Dermis blood vessel endothelial cell (primary cell): ENCODE measurements at places on chromosomes 6 and 20.

DNA sequence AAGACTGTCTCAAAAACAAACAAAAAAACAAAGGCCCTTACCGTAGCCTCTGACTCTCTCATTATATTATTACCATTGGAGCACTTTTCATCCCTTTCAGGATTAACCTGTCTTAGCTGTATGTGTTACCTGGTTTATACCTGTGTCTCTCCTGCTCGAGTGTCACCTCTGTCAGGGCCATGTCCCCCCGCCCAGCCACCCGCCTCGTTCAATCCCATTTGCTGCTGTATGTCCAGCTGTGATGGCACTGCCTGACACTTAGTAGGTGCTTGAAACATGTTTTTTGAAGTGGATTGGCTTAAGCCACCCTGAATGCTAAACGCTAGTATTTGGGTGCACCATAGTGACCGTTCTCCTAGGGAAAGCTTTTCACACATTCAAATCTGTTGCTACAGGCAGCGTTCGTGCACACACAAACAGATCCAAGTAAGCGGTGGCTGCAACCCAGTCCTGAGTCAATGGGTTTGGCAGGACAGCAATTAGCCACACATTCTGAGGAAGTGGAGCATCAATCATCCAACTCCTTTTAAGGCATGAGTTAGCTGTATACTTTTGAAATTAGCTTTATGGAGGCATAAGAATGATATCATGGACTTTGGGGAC lies 98.9 kb upstream of the ZNF217 start:
- peak; percentile 32 for DNase-seq

- no peak for DNase-seq
Observed at GRCh38 chr20:32127347-32127746, 17.8 kb downstream of the TM9SF4 start.

DNA sequence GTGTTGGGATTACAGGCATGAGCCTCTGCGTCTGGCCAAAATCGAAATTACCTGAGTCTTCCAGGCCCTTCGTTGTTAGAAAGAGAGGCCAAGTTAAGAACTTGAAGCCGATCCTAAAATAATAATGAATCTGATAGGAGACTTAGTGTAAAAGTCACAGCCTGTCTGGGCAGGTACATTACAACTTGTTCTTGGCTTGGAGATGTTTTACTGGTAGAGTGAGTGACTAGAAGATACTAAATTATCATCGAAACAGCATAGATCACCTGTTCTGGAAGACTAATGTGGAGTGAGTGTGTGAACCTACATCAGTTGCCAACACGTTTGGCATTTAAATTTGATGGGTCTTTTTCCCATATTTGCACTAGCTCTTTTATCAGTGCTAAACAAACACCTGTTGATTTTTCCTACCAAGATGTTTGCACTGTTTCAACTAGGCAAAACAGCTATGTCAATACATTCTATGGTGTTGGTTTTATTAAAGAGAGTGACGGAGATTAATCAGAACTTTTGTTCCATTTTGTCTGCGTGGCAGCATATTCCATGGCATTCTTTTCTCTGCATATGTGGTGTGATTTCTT lies 4.6 kb upstream of the TMEM217 start:
- DNase-seq: no peak

DNA sequence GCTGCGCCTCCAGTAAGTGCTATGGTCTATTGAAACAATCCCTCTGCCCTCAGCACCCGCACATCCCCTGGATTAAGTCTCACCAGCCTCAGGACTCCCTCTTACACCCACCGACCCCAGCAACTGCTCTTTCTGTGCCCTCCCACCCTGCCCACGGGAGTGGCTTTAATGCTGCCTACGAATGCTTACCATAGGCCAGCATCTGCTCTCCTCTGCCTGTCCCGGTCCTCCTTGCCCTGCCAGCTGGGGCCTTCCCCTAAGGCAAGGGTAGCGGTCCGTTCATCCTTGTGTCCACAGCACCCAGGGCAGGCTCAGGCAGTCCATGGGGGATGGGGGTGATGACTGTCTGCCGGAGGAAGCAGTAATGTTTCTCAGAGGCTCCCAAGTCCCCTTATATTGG lies 4.1 kb downstream of the EBF4 start:
- DNase-seq: no peak

GRCh38 chr6:119313937-119314884 lies 35.4 kb downstream of the MAN1A1 start:
- DNase-seq: no peak

DNA sequence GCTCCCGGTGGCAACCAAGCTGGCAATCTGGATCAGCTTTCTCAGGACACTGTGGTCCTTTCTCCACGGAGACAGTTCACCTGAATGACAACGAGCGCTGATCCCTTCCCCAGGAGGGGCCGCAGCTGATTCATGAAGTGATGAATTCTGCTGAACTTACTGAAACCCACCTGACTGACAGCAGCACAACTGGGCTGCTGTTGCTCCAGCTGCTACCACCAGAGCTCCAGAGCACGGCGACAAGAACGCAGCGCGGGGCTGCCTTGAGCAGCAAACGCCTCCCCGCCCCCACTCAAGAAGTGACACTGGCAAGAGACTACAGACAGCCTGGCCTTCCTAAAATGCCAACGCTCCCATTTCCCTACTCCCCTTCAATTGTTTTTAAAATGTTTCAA lies 10.0 kb downstream of the PXDC1 start:
- DNase-seq: peak; percentile 20

DNA sequence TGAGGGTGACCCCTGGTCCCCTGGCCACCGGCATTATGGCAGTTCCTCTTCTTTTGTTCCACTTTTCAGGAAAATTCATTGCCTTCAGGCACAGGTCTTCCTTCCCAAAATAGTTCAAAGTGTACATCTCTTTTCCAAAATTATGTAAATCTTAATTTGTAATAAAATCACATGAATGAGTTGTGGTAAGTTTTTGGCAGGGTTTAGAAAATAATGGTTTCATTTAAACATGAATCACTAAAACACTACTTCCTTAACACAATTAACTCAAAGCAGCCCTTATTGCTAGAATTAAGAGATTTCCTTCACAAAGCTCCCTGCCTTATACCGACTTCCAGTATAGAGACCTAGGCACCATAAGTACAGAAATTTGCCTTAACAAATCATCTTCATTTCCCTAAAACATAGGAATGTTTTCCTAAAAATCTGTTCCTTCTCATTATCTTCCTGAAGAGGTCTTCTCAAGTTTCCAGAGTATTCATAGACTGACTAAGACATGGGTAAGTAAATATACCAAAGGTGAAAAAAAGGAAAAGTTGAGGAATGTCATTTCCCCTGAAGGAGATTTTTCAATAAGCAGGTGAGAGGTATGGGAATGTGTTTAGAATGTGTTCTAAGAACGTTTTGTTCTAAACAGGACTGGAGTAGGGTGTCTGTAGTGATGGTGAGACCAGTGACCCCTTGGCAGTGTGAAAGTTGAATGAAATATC lies 148.2 kb upstream of the CITED2 start:
- no peak for DNase-seq

- no peak for DNase-seq
Observed at GRCh38 chr6:68711386-68712000, 76.4 kb downstream of the ADGRB3 start.

DNA sequence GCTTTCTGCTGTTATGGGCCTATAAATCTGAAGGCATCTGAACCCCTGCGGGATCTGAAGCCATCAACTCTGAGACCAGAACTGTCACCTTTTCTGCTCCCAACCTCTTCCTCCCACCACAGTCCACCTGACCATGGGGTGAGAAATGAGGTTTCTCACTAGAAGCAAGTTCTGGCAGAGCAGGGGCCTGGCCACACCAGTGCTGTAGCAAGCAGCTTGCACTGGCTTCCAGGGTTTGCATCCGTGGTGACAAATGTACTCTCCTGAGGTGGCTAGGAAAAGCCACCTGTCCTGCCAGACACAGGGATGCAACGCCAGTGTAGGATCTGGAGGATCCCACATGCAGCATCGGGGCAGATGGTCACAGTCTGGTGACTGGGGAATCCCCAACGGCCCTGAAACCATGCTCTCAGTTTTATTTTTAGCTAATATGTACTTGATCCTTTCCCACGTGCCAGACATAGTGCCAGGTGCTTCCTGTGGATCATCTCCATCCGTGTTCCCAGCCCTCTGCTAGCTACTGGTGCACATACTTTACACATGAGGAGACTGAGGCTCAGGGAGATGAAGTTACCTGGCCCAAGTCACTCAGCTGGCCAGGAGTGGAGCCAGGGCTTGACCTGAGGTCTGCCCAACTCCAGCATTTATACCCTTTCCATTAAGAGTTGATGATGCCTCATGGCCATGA lies 122.1 kb upstream of the SPACA1 start:
- peak; percentile 66 for DNase-seq

DNA sequence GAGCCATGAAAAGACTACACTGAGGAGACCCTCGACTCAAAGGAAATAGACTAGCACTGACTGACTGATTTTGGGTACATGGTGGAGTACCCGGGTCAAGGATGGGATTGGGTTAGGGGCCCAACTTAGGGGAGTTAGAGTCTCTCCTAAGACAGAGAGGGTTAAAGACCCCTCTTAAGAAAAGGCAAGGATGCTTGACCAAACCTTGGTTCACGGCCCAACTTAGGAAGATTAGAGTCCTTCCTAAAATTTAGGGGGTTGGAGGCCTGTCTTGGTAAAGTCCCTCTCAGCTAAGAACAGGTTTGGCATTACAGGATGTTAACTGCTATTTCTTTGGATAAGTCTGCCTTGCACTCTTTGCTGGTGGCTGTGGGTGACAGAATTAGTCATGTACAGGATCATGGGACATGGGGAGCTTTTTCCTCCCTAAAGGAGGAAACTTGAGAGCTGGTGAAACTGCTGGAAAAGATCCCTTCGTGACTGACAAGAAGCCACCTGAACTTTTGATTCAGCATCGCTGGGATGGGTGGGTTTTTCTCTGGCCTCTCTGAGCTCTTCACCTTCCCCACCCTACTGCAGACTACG lies 12.3 kb upstream of the SLC22A16 start:
- DNase-seq: no peak

- no peak for DNase-seq
Observed at GRCh38 chr6:11852061-11852651, 73.6 kb upstream of the ADTRP start.

DNA sequence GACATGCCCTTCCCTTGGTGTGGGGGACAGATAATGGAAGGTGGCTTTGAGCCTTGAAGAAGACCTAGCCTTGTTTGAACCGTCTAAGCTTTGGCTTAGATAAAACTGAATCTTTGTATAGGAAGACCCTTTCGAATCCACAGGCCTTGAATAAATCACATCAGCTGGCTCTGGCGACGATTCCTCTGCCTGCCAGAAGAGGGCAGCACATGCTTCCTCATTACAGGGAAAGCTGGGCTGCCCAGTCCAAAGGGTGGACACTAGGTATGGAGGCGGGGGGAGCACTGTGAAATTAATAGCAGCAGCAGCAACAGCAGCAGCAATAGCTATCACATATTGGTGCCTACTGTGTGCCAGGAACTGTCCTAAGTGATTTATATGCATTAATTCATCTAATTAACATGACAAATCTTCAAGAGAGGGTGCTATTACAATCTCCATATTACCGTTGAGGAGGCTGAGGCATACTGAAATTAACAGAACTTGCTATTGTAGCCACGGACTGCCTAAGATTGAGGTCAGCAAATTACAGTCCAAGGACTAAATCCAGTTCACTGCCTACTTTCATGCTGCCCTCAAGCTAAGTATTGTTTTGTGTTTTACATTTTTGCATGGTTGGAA lies 85.1 kb downstream of the CLIC5 start:
- peak; percentile 82 for DNase-seq

DNA sequence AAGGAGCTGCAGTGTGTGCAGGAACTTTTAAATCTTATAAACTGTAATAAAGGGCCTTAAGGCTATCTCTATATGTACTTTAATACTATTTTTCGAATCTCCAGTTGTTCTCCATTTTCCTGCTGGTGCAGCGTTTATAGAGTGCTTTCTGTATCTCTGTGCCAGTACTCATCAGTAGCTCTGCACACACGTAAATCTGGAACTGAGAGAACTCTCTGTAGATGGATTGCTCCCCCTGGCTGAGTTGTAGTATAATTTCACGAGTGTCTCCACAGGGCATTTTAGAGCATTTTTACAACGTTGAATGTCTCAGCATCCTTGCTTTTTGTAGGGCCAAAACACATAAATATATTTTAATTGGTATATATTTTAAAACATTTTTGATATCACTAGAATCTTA lies 256.5 kb downstream of the TRDN start:
- DNase-seq: no peak

GRCh38 chr6:42140032-42140431 lies 2.4 kb downstream of the C6orf132 start:
- DNase-seq: no peak

DNA sequence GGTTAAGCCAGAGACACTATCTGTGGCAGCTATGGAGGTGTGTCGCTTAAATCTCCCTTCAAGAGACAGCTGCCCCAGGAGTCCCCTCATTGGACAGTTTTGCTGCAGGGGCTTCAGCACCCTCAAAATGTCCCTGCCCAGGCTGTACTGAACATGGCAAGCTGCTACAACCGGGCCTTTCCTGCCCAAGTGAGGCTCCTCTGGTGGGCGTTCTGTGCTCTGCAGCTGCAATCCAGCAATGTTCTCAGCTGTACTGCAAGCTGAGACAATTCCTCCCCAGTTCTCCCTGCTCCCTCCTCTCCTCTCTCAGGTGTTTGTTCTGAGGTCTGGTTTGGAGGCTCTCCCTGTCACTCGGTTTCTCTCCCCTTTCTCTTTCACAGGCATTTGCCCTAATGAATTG lies 190.8 kb upstream of the LAMP5 start:
- DNase-seq: peak; percentile 4

DNA sequence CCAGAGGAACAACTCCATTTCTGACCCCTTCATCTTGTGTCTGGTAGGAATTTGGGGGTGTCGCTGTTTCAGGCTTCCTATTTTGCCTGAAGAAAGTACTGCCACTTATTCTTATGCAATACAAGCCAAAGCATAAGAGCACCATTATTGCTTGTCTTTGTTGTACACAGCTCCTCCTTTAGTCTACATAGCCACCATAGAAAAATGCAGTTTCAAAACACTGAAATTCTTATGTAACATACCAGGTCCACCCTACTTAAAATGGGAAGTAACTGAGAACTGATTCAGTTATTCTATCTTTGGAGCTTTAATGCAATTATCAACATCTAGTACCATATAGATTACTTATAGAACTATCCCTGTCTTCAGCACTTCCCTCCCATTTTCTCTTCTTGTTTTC lies 255.5 kb downstream of the ARHGAP18 start:
- DNase-seq: no peak

DNA sequence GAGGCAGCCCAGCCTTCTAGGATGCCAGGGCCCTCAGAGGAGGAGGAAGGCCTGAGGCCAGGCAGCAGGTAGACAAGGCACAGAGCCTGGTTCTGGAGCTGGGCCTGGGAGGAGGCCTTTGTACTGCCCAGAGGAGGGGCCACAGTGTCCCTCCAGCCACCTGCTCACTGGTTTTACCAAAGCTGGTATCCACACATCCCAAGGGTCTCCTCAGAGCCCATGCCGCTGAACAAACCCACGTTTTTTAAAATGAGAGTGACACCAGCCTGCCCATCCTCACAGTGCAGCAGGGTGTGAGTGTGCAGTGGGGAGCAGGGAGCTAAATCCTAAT lies 162.7 kb downstream of the LY86 start:
- DNase-seq: no peak

DNA sequence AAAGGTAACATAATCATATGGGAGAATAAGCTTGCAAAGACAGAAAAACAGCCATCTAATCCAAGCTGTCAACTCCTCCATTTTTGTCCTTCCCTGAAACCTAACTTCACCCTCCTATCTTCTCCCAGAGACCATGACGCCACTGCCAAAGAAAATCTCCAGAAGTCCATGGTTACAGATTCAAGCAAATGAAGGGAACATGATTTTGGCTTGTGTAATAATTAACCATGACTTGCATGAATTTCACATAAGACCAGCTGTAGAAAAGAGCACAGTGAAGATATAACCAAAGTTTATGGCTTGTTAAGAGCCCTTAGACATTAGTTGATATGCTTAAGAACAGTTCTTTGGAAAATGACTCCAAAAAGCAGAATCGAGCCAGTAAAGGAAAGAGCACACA lies 342.1 kb upstream of the NRSN1 start:
- DNase-seq: no peak
